ENCODE measurements at places on chromosomes 6 and 20.

DNA sequence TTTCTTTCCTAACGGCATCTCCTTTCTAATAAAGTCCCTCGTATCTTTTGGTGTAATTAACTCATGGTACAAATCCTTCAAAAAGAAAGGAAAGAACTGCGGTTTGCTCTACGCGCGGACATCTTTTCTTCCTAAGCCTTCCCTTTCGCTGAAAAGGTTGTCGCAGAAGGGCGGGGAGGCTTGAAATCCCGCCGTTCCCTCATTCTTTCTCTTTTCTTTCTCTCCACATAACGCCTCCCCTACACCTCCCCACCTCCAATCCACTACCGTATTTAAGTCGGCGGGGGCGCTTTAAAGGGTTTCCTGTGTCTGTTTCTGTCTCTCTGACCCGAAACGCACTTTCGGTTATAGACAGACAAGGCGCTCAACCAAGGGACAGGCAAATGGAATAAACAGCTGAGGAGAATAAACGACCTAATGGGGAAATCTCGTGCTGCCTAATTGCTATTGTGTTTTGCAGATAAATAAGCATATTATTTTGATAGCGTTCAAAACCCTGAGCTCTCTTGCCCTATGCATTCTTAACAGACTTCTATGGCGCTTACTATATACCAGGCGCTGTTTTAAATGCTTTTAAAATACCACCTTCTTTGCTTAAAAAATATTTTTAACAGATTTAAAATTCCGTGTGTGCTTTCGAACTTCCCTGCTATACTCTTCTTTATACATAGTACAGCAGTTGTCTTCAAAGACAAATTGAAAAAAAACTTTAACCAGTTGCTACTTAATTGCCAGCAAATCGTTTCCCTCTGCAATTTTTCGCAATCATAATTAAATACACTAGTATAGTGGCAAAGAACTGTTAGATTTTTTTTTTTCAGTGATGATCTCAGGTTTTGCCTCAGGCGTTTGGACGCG, 2.5 kb upstream of the HEY2 start:
- no peak for DNase-seq

GRCh38 chr6:16471910-16472297, 233.5 kb downstream of the GMPR start:
- no peak for DNase-seq

DNA sequence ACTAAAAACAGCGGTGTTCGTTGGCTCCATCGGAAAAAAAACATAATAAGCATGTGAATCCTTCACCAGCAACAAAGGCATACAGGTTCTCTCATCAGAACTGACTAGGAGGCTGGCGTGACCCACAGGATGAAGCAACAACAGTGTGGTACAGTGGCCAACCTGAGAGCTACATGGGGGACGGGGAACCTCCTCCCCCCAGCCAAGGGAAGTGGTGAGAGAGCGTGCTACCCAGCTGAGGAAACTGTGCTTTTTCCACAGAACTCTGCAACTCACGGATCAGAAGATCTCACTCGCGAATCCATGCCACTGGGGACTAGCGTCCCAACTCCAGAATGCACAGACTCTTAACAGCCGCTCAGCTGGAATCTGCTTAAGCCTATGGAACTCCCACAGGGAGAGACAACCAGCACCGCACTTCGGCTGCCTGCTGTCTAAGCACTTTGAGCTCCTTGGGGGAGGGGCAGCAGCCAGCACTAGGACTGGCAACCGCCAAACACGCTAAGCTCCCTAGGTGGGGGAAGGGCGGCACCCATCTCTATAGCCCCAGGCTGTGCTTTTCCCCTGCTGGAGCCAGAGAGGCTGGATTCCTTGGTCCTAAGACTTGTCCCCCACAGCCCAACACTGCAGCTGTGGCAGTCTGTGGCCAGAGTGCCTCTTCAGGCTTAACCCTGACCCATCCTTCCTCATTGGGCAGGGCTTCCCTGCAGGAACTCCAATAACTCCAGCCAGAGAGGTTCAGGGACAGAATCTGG, 538.3 kb upstream of the BTBD3 start:
- no peak for DNase-seq

DNA sequence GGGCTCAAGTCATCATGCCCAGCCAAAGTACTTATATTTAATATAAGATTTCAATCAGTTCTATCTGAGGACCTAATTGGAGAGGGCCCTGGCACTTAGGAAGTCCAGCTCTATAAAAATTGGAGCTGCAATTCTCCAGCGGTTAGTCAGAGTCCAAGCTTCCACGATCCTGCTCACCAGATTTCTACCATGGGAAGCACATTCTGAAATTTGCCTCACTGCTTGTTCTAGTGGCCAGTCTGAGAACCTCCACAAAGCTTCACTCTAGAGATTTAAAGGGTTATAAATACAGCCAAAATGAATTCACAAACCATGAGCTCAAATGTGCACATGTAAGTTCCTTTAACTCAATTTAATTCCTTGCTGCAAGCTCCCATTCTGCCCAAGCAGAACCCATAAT, 33.5 kb downstream of the PNLDC1 start:
- DNase-seq: no peak

DNA sequence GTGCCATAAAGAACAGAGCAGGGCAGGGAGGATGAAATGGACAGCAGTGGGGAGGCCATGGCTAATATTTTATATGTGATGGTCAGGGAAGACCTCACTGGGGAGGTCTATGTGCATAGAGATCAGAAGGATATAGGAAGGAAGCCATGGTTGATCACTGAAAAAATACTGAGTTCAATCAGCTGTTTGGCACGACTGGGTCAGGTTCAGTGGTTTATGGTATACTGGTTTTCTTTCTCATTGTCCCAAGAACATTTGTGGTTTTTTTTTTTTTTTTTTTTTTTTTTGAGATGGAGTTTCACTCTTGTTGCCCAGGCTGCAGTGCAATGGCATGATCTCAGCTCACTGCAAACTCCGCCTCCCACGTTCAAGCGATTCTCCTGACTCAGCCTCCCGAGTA, 78.3 kb upstream of the TIAM2 start:
- no peak for DNase-seq

GRCh38 chr6:85114581-85114935, 335.3 kb upstream of the NT5E start:
- DNase-seq: no peak

GRCh38 chr6:166310634-166311033, 2.4 kb upstream of the PRR18 start:
- DNase-seq: no peak

GRCh38 chr20:17628101-17628841, 53.8 kb downstream of the RRBP1 start:
- DNase-seq: no peak

DNA sequence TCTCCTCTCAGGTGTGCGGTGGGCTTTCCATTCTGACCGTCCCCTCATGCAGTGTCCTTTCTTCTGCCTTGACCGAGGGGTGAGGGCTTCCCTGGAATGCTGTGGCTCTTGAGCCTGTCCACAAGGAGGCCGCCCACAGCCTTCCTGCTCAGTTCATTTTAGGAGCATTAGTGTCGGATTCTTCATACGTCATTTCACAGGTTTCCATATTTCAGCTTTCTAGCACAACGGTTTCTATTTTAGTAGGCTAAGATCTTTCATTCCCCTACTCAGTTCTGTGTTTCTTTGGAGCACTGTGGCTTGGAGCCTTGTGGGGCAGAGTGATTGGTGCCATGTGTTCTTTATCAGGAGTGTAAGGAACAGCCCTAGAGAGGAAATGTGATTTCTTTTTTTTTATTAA, 5.5 kb downstream of the PPP1R3G start:
- DNase-seq: no peak

Data from D721Med (cell line).